Activated CD4-positive, alpha-beta T cell treated with anti-CD3 and anti-CD28 coated beads for 36 hours (primary cell): ENCODE measurements at places on chromosomes 3 and 15. TPM values are rescaled to one million over a fixed set of nuclear protein-coding genes. Genes with fewer than 3 reads are reported as not detected.

ARRDC4 gene
- 0.88 TPM for total RNA-seq

DUOX2 gene
- not detected for total RNA-seq

CADM2 gene
- 0.14 TPM for total RNA-seq

- no peak for DNase-seq
These were observed 124.5 kb upstream of the ATP10A start for GRCh38 chr15:25987638-25988037.

THPO gene
- total RNA-seq = not detected

GRCh38 chr15:48510976-48511375, 134.5 kb downstream of the FBN1 start:
- DNase-seq = no peak
